ENCODE measurements at places on chromosomes 4 and X.
A peak's percentile ranks its signal among the peaks of the same experiment; 100 is the strongest.

DNA sequence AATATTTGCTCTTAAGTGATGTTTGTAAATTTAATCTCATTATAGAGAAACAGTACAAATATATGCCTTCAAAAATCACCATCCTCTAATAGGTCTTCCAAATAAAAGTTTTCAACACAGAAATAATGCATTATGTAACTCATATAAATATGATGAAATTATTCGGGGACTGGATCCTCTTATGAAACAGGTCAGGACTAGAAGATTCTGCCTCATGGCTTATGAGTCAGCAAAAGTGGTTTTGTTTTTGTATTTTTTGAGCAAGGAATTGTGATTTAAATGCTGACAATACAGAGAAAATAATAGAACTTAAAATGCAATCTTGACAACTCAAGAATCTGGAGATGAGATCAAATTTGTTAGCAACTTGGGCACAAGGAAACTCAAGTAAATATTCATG lies 179.7 kb upstream of the NDP start:
- DNase-seq: no peak

GRCh38 chrX:40169193-40170101 lies 71.7 kb upstream of the BCOR start:
- DNase-seq: peak; percentile 66

- no peak for DNase-seq
These were observed 39.2 kb downstream of the COPS4 start for GRCh38 chr4:83074086-83074704.

DNA sequence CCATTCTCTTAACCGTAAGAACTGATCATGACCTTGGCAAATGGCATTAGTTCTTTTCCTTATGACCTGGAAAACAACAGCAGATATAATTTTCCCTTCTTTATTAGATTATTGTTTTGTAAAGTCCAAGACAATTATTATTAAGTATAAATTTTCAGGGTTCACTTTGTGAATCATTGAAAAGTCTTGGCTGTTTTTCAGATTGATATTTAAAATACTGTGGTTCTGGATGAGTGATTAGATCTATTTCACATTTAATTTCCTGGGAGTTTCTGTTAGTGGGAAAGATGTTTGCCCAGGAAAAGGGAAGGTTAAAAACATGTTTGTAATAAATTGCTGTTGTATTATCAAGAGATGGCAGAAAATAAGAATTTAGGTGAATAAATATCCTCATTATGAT lies 194.9 kb downstream of the TLL1 start:
- no peak for DNase-seq

DNA sequence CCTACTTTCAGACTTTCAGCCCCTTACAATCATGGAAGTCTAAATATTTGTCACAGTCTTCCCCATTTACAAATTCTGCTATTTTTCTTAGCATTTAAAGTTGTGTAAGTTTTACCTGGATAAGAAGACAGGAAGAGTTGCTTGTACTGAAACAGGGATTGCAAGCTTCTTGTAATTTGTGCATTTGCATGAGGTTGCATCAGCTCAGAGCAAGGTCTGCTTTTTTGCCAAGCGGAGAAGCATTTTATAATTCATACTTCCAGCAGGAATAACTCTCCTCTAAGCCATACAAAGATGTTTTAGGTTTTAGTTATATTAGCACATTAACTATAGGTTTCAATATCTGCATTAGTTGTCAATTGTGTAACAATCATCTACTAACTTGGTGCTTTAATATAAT lies 922.0 kb upstream of the PABPC4L start:
- no peak for DNase-seq

- DNase-seq: no peak
These were observed 53.2 kb downstream of the SPRY1 start for GRCh38 chr4:123449780-123450179.

DNA sequence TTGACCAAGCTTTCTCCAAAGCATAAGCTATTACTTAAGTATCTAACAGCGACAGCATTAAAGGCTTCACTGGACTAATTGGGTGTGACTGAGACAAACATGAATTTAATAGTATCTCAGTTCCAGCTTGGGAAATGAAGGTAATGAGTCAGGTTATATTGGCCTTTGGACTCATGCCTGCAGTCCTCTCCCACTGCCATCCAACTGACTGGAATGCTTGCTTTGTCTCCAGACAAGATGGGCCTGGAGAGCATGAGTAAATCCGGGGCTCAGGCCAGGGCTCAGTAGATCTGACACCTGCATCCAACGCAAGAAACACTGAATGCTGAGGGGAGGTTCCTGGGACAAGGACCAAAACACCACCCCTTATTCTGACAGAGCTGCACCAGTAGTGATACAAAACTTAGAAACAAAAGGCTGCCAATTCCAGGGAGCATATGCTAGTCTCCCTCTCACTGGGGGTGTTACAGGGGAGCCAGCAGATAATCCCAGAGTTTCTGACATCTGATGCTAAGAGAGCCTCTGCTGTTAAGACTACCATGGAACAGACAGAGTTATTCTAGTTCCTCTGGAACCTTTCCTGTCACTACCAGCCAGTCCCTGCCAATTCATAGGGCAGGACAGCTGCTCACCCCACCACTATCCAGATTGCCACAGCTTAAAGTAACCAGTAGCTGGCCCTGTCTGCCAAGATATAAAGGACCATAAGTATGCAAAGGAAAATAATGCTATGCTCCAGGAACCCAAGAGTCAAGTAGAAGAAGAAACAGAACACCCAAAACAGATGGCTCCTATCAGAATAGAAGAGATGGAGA lies 293.8 kb downstream of the IQCM start:
- no peak for DNase-seq

DNA sequence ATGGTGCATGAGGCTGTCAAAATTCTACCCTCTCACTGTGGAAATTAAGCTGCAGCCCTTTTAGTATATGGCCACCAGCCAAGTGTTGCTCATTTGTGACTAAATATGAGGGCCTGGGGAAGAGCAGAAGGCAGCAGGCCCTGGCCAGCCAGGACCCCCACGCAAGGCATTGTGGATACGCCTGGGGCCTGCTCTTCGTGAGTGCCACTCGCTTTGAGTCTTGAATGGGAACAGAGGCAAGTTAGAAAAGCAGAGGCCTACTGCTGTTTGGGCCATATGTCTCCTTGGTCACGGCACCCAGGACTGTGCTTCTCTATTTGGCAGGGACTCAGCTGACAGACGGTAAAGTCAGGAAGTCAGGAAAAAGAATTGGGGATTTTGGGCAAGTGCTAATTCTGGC lies 10.9 kb downstream of the RTL5 start:
- DNase-seq: no peak

GRCh38 chr4:20037745-20038144 lies 214.0 kb upstream of the SLIT2 start:
- DNase-seq: no peak

DNA sequence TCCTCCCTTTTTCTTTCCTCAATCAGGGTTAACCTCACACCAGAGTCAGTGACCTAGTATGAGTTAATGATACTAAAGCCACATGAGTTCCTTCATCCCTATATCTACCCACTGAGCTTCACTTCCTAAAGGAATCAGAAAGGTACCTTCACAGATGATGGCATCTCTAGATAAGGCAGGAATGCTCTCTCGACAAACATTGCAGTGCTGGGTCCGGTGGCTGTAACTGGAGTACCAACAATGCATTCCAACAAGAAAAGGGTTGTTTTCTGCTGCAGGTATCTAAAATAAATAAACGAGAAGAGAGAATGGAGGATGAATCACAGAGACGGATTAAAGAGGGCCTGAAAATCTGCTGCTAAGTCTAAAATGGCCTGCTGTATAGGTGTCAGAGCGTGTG lies 66.7 kb downstream of the DGKK start:
- no peak for DNase-seq
